ENCODE measurements at places on chromosomes 3 and 15.

- DNase-seq, result no peak
Observed at GRCh38 chr3:188584162-188584529, 430.2 kb downstream of the LPP start.

DNA sequence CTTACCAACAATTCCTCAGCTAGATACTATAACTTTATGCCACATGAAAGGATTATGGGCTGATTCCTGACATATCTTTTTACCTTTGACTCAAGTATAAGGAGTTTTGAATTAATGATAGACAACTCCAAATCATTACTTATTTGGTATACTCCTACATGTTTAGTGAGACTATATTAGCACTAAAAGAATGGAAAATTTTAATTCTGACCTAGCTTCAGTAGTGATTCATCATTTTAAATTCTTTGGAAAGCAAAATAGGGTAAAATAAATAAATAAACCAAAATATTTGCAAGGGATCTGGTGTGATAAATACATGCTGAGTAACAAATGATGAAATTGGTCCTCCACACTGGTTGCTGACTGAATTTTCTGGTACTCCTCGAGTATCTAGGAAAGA, 42.3 kb upstream of the VGLL3 start:
- no peak for DNase-seq

DNA sequence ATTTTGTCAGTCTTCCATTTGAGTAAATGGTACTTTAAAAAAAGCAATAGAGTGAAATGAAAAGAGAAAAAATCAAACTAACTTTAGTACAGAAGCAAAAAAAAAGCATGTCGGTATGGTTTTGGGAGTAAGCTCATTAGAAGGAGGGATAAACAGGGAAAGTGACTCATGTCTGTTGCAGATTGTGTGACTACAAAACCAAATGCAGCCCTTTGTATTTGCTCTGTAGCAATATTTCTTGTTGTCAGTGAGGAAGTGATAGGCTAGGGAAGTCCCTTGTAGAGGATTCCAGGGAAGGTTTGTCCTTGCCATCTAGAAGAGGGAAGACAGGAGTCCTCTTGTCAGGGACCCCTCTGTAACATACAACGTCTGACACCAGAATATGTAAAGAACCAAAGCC, 150.5 kb upstream of the POU1F1 start:
- DNase-seq, result no peak

- no peak for DNase-seq
Observed at GRCh38 chr15:93066224-93066681, 22.8 kb downstream of the RGMA start.

GRCh38 chr3:16528581-16528993, 15.1 kb upstream of the RFTN1 start:
- no peak for DNase-seq

DNA sequence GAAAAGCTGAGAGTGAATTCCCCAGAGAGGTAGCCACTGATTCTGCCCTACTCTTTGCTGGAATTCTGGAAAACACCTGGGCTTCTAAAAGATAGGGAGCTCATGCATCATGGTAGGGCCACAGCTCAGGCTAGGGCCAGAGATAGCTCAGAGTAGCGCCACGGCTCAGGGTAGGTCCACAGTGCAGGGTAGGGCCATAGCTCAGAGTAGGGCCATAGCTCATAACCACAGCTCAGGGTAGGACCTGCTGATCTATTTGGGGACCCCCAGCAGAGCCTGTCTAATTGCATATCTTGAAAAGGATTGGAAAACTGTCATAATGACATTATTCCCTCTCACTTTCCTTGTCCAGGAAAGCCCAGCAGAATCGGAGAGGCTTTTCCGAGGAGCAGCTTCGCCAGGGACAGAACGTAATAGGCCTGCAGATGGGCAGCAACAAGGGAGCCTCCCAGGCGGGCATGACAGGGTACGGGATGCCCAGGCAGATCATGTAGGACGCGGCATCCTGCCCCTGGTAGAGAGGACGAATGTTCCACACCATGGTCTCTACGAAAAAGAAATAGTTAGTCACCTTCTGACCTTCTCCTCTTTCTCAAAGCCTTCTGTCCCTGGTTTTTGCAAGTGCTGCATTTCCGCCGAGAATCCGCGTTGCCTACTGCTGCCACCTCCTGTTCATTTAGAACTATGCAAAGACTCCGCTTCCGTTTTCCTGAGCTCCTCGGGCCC, 14.5 kb downstream of the TAGLN3 start:
- peak; percentile 80 for DNase-seq

DNA sequence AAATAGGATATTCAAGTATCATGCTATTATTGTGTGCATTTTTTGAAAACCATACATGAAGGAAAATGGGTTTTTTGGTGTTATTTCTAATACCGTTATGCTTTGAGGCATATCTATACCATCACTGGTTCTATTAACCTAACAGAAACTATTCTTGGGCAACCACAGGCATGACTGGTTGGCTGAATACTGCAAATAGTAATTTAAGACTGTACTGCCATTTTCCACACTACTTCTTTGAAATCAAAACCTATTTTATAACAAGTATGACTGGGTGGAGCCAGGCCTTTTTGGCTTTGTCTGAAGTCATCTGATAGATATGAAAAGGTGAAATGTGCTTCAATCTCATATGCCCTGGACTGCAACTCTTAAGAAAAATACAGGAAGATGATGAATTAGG, 115.1 kb downstream of the ULK4 start:
- no peak for DNase-seq

DNA sequence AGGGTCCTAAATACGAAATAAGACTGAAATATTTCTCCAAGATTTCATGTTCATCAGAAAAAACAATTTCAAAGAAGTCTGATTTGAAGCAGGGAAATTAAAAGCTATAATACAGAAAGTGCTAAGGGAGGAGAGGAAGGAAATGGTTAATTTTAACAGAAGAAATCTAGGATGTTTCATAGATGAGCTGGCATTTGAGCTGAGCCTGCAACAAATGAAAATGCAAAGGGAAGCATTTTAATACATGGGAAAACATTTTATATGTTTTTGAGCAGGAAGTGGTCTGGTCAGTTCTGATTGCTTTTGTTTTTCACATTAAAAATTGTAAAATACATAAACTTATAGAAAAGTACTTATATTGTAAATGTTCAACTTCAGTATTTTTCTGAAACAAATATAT, 17.2 kb upstream of the RAP2B start:
- DNase-seq, result no peak

DNA sequence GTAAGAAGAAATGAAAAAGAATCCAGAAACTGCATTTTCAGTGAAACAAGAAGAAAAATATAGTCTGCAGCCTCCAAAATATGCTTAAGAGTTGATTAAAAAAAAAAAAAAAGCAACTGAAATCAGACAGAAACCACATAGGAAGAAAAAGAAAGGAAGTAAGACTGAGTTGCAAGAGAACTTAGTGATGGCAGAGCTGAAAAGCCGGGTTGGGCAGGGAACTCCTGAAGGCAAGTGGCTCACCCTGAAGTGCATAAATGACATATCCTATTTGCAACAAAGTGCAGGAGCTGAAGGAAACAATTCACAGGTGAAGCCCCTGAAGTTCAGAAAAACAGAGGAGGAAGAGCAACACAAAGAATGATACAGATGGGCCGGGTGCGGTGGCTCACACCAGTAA, 108.8 kb upstream of the SLC25A36 start:
- DNase-seq, result no peak

- DNase-seq, result no peak
Observed at GRCh38 chr15:75723171-75723846, 10.7 kb upstream of the CSPG4 start.

DNA sequence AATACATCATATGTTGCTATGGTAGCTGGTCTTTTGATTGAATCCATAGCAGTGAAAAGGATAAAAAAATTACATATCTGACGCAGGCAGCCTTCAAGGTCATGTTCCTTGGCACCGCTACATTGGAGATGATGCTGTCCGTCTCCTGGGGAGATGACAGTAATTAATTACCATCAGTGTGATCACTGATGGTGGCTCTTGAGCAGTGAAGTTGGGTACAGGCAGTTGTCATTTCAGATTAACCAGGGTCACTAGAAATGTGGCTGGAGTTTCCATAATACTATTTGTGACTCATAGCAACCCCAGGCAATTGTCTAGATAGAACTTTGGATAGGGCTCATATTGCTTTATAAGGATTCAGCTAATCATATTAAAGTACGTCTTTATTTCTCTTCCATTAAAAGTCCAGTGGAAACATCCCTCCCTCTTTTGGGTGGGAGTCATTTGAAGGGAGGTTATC, 136.3 kb downstream of the THSD4 start:
- DNase-seq, result no peak

- peak; percentile 82 for DNase-seq
Observed at GRCh38 chr3:51794206-51794605, 15.2 kb upstream of the IQCF6 start.

DNA sequence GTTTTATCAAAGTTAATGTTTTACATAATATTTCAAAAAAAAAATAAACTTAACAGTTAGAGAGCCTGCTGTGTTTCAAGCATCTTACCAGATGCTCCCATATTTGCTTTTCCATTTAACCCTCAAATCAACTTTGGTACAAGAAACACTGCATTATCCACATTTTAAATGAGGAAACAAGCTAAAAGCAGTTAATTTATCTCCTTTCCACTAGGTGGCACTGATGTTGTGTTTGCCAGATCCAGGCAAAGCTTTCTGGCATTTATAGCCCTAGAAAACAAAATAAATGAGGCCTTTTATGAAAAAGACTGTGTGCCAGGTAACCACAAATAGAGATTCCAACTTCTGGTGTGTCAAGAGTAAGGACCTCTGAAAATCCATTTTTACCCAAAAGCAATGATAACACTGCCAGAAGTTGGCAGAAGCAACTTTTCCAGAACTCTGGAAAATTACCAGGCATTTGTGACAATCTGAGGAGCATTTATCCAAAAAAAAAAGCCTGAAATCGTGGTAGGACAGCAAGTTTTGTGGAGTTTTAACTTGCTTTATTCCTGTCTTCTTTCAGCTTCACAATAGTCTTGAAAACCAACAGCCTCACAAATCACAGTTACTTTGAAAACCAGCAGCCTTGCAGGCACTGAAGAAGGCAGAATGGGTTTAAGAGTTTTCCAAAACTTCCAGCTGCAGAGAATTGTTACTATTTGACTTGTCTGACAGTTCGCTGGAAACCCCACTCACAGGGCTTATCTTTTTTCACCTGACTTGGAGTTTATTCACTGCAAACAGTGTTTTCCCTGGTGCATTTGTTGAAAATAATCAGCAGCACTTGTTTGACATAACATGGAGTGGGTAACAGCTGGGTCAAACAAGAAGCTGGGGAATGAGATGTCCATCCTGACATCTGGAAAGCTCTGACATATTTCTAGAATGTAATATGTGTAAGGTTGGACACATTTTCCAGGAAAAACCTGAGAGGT, 9.2 kb downstream of the FAM162A start:
- DNase-seq, result no peak

DNA sequence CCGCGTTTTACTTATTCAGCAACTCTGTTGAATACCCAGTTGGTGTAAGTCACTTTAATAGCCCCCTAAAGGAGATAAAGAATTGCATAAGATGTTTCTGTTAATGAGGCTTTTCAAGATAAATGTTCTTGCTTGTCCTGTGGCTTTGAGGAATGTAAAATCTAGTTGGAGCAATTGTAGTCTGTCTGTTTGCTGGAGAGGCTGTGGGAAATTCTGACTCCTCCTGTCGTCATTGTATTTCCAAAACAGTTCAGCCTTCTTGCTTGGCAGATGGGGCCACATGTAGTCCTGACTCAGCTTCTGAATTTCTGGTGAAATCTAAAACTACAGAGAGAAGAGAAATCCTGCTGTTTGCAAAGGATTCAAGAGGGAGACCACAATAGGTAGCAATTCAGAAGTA, 114.4 kb downstream of the RYR3 start:
- DNase-seq, result peak; percentile 69

DNA sequence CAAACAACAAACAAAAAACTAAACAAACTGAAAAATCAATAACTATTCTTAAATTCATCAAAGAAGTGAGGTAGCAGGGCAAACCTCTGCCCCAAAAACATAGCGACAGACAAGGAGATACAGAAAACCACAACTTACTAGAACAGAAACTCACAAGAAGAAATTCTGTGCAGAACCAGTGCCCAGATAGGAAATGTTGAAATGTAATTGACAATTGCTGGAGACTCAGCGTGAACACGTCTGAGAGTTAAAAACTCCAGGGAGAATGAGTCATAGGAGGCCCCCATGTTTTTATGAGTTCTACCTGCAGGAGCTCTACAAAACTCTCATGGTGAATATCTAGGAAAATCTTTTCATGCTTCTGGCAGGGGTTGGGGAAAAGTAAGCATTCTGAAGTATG, 95.5 kb upstream of the SETMAR start:
- DNase-seq, result no peak

DNA sequence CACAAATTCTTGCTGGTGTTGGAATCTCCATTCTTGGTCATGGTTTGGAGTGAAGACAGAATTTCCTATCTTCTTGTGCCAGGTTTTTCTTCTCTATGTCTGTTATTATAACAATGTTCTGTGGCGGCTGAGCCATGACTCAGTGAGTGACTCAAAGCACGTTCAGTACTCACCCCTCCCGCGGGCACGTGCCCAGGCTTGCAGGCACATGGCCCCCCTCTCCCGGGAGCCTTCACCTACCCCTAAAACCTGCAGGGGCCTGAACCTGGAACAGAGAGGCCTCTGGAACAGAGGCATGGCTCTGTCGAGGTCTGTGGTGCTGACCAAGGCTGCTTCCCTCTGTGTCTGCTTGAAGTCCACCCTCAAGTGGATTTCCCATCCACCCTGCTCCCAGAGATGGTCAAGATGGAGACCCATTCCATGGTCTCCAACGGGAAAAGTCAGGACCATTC, 27.6 kb downstream of the PLXNB1 start:
- peak; percentile 43 for DNase-seq

DNA sequence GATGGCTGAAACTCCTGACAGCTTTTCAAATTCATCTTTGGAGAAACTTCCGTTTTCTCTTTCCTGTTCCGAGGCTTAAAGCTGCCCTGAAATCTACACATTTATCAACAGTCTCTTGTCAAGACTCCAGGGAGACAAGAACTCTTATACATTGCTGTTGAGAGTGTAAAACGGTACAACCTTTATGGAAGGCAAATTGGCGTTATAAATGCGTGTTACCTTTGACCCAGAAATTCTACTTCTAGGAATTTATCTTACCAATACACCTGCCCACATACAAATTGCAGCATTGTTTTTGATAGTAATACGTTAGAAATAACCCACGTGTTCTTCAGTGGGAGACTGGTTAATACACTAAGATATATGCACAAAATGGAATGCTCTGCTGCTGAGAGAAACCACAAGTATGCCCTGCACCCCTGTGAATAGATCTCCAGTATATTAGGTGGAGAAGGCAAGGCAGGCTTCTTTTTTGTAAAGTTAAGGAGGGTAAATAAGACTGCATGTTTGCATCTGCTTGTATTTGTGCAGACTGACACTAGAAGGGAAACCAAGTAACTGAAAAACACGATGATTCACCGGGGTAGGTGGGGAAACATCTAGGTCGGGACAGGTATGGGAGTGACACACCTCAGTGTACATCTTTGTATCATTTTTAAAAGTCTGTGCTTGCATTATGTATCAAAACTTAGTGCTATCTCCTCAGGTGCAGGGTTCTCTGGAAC, 97.5 kb downstream of the IGF1R start:
- no peak for DNase-seq

GRCh38 chr15:61256231-61256630, 27.1 kb upstream of the RORA start:
- no peak for DNase-seq
